Mesenteric fat pad (tissue), 1 donor: ENCODE measurements at places on chromosomes 2 and 18. TPM values are rescaled to one million over a fixed set of nuclear protein-coding genes. Genes with fewer than 3 reads are reported as not detected.

The RPE gene
- 43.8 TPM for total RNA-seq

The M1AP gene
- total RNA-seq = 0.32 TPM

The AP1S3 gene
- total RNA-seq = 0.61 TPM

The LOXHD1 gene
- 2.3 TPM for total RNA-seq

The DNAH6 gene
- total RNA-seq = 0.77 TPM

DNA sequence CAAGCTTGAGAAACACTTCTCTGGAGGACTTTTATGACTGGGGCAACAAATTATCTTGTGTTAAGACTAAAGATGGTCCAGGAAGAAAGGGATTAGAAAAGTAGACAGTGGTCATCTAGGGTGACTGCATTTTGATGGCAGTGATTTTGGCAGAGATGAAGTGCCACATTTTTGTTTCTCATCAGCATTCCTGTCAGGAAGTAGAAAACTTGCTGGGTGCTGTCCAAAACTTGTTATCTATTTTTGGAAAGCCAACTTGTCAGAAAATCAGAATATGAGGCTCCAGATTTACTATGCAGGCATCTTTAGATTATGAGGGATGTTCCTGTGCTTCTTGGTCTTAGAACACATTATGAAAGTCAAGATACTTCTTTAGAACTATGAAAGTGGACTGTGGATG, 29.0 kb upstream of the CALCRL start:
- DNase-seq = no peak

GRCh38 chr2:191666226-191666625, 11.7 kb upstream of the NABP1 start:
- no peak for DNase-seq

DNA sequence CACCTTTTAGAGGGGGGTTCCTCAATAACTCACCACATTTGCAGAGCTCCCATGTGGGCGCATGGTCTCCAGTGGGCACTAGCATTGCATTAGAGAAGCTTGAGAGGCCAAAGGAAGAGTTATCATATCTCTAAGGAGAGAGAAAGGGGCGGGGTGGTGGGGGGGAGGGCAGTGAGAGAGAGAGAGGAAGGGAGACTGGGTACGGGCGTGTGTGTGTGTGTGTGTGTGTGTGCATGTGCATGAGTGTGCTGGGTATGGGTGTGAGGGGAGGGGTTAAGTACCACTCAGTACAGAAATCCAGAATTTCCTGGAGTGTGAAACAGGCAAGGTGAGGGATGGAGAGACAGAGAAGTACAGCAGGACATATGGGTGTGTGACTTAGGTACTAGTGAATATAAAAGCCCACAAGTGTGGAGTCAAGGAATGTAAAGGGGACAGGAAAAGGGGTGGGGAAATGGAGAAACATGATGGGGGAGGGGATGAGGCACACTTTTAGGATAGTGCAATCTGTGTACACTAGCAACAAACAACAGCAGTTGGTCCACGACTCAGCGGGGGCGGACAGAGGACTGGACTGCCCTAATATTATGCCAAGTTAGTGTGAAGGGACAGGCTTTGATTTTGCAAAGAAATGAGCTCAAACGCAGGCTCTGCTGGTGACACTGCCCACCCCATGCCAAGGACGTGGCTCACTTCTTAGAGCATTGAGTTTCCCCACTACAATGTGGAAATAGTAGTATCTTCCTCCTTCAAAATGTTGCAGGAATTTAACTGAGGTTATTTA, 91.3 kb downstream of the SPRED2 start:
- DNase-seq = no peak

GRCh38 chr2:135349941-135350340, 181.1 kb downstream of the ZRANB3 start:
- no peak for DNase-seq

DNA sequence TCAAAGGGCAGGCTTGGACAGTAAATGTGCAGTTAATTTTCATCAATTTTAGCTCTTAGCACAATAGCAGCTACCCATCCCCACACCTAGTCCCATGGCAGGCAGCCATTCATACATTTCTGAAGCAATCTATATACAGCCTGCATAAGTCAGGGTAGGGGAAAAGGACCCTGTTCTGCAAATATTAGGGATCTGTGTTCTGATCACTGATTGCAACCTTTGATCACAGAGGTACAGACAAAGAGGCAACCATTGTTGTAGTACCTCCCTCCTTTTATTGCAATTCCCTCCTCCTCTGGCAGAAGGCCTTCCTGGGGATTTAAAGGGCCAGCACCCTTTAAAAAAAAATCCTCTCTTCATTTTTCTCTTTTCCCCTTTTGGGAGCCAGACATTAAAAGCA, 58.3 kb downstream of the KANSL1L start:
- no peak for DNase-seq
